Activated CD4-positive, alpha-beta T cell treated with anti-CD3 and anti-CD28 coated beads, Interleukin-2, amount 50 U/mL, for 4 hours (primary cell): ENCODE measurements at places on chromosomes 5 and 9.
A peak's percentile ranks its signal among the peaks of the same experiment; 100 is the strongest.

DNA sequence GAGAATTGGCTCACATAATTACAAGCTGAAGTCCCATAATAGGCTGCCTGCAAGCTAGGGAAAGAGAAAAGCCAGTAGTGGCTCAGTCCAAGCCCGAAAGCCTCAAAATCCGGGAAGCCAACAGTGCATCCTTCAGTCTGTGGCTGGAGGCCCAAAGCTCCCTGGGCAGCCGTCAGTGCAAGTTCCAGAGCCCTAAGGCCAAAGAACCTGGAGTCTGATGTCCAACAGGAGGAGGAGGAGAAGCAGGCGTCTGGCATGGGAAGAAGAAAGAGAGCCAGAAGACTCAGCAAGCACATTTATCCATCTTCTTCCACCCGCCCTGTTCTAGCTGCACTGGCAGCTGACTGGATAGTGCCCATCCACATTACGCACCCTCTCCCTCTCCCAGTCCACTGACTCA is 213.4 kb downstream of the GAS1 start:
- no peak for DNase-seq

DNA sequence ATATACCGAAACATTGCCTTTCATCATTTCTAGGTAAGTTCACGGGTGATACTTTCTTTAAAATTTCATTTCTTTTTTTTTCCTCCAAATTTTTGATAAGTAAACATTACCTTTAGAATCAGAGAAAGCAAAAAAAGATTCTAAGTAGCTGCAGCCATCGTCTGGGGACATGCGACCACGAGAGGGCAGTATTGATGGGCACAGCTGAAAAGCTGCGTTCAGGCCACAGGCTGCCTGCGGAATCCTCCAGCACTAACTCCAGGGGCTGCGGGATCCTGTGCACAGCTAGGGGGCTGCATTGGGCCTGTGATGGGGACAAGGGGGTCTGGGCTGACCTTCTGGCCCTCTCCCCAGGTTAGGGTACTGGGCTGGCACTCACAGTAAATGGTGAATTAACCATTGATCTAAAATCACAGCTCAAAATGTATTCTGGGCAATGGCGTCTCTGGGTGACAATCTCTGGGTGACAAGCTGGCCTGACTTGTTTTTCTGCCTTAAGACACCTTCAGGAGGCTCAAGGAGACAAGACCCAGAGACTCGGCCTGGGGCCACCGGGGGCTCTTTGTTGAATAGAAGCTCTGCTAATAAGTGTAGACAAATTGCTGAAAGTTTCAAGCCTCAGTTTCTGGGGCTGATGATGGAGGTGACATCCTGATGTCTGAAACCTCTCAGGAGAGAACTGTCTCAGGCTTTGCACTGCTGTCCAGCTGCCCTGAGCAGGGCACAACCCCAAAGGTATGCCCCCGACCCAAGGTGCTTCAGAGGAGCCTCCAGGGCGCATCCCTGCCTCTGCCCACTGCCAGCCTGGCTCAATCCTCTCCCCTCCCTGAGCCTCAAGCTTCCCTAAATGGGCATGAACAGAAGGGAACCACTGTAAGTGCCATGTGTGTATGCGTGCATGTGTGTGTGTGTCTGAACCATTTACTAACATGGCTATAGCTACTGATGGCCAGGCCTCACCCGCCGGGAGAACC is 44.3 kb upstream of the SARDH start:
- DNase-seq = peak; percentile 63

DNA sequence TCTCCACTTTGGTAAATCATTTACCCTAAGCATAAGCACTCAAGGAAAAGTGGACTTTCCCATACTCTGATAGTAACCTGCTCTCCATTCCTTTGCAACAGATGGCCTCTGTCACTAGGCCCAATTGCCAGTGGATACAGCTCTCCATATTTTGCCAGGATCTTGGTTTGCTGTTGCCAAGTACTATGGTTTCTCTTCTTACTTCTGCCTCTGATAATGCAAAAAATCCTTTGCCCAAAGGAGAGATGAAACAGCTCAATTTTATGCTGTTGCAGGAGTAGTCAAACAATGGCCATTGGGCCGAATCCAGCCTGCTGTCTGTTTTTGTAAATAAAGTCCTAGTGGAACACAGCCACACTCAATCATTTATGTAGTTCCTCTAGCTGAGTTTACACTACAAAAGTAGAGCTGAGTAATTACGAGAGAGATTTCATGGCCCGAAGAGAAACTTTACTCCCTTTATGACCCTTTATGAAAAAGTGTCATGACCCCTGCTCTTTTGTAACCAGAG is 92.5 kb downstream of the HTR4 start:
- no peak for DNase-seq

- no peak for DNase-seq
These were observed 8.5 kb downstream of the DOCK8 start for GRCh38 chr9:223152-223551.

DNA sequence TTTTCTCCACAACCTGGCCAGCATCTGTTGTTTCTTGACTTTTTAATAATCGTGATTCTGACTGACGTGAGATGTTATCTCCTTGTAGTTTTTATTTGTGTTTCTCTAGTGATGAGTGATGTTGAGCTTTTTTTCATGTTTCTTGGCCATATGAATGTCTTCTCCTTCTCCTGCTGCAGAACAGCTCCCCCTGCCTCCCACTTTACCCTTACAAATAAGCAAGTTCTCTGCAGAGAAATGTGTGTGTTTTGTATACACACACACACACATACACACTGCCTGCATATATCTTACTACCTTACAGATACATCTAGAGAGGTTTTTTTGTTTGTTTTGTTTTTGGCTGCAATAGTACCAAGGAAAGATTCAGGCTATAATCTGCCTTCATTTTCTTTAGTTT is 88.7 kb upstream of the PHF24 start:
- no peak for DNase-seq
